Aorta (tissue), 5 donors: ENCODE measurements at places on chromosomes 12 and 14. TPM values are rescaled to one million over a fixed set of nuclear protein-coding genes. Genes with fewer than 3 reads are reported as not detected.
A peak's percentile ranks its signal among the peaks of the same experiment; 100 is the strongest.

GRCh38 chr12:119730381-119730780, 62.4 kb downstream of the PRKAB1 start:
- no peak overlapping the region for H3K4me3 ChIP-seq
- no peak for DNase-seq
- H3K36me3 ChIP-seq: no peaks in the 10 kb centered on the region
- no peaks in the 10 kb centered on the region for H3K27me3 ChIP-seq
- H3K27ac ChIP-seq: no peak overlapping the region
- H3K4me1 ChIP-seq: no peaks in the 10 kb centered on the region

- H3K4me1 ChIP-seq: no peaks in the 10 kb centered on the region
- DNase-seq: peak; percentile 50
- no peaks in the 10 kb centered on the region for H3K27me3 ChIP-seq
- H3K4me3 ChIP-seq: no peak overlapping the region
- no peak overlapping the region for H3K27ac ChIP-seq
- no peaks in the 10 kb centered on the region for H3K36me3 ChIP-seq
Observed at GRCh38 chr14:101507836-101508150, 53.5 kb upstream of the DIO3 start.

DNA sequence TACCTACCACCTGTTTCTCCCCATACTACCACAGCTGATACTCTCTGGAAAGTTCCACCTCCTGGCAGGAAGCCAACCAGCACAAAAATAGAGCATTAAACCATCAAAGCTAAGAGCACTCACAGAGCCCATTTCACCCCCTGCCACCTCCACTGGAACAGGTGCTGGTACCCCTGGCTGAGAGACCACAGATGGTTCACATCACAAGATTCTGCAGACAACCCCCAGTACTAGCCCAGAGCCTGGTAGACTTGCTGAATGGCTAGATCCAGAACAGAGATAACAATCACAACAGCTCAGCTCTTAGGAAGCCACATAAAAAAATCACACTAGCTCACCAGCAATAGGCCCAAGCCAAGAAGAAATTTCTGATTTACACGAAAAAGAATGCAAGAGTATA, 855.2 kb downstream of the FSCB start:
- no peaks in the 10 kb centered on the region for H3K27me3 ChIP-seq
- no peak overlapping the region for H3K4me3 ChIP-seq
- no peak overlapping the region for H3K27ac ChIP-seq
- no peaks in the 10 kb centered on the region for H3K36me3 ChIP-seq

GRCh38 chr12:89907659-89908058, 199.0 kb upstream of the ATP2B1 start:
- H3K4me1 ChIP-seq: no peaks in the 10 kb centered on the region
- no peak overlapping the region for H3K27ac ChIP-seq
- no peak overlapping the region for H3K4me3 ChIP-seq
- no peak for DNase-seq
- no peaks in the 10 kb centered on the region for H3K36me3 ChIP-seq

DNA sequence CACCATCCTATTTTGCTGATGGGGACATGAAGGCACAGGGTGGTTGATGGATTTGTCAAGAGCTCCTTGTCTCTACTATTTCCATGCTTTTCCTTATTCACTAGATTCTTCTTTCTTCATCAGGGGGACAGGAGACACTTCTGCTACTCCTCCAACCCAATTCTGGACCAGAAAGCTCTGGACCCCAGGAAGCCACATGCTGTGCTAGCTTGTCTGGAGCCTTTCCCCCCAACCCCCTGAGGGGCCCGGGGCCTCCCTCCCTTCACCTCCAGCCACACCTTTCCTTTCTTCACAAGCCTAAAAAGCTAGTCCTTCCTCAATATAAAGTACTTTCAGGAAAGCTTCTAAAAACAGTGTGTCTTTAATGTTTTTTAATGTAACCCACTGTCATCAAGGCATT, 75.1 kb upstream of the CAPRIN2 start:
- H3K27ac ChIP-seq: no peak overlapping the region
- no peaks in the 10 kb centered on the region for H3K4me1 ChIP-seq
- H3K36me3 ChIP-seq: no peaks in the 10 kb centered on the region
- H3K27me3 ChIP-seq: no peaks in the 10 kb centered on the region
- no peak overlapping the region for H3K4me3 ChIP-seq
- DNase-seq: no peak

Gene KRT81
- total RNA-seq: 0.45 TPM
